ENCODE measurements at places on chromosomes 5 and 9. TPM values are rescaled to one million over a fixed set of nuclear protein-coding genes. Genes with fewer than 3 reads are reported as not detected.

GRCh38 chr9:135887021-135887507 lies 20.3 kb downstream of the CAMSAP1 start:
- DNase-seq, result no peak

DNA sequence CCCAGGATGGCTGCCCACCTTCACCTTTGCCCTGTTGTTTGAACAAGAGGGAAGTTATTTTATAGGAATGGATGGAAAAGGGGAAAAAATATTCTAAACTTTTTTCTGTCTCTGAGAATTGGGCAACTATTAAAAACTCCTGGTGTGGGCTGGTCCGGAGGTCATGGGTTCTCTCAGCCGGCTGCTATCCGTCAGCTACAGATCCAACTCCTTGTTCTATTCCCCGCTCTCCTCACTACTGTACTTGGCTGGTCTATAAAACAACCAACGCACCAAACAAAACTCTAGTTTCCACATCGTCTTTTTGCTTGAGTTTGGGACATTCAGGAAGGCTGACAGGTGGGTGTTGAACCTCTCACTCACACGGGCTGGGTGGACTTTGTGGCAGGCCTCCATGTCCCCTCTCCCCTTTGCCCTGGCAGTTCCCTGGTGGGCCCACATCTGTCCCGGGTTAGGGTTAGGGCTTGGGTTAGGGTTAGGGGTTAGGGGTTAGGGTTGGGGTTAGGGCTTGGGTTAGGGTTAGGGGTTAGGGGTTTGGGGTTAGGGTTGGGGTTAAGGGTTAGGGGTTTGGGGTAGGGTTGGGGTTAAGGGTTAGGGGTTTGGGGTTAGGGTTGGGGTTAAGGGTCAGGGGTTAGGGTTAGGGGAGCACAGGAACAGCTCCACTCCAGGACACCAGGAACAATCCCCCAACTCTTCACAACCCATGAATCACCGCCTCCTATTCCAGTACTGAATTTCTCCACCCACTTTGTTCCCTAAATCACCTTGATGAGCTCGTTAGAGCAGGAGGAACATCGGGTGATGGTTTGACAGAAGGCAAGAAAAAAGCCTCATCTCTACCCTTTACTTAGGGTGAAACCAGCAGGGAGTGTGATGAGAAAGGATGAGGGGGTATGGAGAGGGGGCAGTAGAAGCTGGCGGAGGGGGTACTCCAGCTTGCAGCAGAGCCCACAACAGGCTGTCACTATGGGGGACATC lies 302.1 kb upstream of the IRX4 start:
- DNase-seq, result no peak

- no peak for DNase-seq
Observed at GRCh38 chr5:84885485-84886258, 501.0 kb upstream of the EDIL3 start.

- DNase-seq, result no peak
Observed at GRCh38 chr9:136017289-136018190, 56.4 kb upstream of the UBAC1 start.

DNA sequence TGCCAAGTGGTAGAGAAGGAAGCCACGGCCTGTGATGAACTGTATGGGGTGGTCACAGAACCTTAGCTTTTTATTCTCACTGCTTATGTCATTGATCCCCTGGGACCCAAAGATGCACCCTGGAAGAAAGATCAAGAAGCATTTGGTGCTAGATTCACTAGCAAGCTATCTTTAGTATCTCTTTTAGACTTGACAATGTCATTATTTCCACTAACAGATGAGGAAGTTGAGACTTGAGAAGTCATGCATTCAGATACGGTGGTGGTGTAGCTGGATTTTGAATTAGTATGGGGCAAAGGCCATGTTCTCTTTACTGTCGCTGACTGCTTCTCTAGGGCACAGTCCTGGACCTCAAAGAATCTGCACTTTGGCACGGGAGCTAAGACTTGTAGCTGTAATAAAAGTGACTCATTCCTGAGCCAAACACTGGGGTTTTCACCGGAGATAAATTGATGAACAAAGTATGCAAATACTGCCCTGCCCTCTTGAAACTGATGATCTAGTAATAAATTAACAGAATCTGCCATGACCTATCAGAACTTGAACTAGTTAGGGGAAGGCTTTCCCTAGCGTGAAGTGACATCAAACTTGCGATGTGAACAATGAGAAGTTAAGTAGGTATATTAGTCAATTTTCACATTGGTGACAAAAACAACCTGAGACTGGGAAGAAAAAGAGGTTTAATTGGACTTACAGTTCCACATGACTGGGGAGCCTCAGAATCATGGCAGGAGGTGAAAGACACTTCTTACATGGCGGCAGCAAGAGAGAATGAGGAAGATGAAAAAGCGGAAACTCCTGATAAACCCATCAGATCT lies 5.4 kb downstream of the GDA start:
- no peak for DNase-seq

DNA sequence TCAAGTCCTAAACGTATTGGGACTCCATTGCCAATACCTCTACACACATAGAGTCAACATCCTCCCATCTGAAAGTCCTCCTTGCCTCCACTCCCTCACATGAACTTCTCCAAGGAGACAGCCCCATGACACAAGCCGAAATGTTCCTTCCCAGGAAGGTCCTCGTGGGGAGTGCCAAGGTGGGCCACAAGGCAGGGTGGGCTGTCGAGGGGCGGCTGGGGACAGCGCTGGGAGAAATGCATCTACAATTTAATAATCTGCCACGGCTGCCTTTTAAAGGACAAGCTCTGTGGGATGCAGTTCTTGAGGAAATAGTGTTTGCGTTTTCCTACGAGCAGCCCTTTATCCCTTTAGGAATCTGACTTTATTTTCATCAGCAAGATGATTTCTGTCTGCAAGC lies 138.7 kb downstream of the GABBR2 start:
- no peak for DNase-seq

DNA sequence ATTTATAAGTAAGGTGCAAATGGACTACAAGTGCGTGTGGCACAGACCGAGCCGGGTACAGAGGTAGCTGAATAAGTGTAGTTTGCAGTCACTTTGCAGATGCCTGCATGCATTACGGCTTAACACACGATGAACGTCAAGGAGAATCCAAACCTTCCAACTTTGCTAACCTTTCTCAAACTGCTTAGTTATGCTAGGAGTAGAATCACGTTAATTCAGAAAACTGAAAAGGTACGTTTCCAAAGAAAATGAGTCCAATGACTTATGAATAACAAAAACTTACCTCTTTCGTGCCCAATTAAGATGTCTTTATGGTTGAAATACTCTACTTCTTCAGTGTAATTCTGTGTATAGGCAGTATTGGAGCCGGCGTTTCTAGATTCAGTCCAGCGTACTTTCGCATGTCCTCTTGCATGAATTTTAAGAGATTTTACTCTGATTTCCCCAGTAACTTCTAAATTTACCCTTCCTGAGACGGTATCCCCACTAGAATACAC lies 539 bp downstream of the ARRDC3 start:
- peak; percentile 49 for DNase-seq

DNA sequence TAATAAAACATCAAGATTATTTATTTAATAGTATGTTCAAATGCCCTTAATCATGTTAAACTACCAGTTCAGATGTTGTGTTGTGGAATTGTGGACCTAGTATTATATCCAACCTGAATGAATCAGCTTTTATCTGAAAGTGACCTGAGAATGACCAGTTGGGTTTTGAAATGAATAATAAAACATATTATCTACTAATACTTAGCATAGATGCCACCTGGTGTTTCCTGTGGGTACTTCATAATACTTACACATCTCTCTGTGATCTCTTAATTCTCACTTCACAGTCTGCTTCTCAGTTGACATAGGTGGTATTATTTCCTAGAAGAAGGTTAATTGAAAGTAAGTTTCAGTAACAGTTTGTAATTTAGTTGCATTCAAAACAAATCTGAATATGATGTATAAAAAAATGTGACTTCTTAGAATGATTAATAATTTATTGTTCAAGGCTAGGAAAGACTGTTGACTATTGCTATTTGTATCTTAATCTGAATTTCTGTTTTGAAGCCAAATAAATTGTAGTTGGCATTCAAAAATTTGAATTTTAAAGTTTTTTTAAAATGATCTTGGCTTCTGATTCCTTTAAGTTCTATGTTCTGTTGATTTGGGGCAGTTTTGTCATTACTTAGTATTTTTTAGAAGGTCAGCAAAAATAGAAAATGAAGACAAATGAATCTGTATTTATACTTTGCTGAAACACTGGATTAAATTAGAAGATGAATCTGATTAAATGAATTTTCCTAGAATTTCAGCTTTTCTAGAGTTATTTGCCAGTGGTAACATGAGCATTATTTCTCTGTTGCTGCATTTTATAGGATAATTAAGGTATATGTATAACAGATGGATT lies 48.2 kb downstream of the KIF2A start:
- no peak for DNase-seq

GRCh38 chr5:126811515-126812198 lies 34.7 kb downstream of the LMNB1 start:
- DNase-seq, result peak; percentile 56

DNA sequence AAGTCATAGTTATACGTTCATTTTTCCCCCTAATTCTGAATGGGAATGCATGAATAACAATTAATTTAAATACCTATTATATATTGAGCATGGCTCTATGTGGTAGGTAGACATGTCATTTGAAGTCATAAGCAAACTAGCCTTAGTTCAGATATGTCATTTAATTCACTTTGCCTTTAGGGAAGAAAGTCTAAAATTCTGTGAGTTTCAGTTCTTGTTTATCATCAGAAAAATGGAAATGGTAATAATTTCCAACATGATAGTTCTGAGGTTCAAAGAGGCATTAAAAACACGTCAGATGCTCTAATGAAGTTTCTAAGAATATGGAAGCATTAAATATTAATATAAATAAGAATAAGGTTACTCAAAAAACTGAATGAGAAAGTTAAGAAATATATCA lies 13.1 kb upstream of the ANXA1 start:
- DNase-seq, result no peak

DNA sequence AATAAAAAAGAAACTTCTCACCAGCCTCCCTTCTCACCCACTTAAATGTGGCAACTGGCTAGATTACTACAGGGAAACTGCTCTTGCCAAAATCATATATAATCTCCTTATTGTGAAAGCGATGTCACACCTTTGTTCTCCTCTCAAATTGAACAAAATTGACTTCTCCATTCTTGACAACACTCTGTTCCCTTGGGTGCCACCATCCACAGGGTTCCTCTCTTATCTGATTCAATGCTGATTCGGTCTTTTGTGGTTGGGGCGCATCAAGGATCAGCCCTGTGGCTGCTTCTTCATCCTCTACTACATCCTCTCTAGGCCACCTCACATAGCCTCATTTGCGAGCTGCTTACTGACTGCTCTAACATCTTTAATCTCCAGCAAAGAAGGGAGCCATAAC lies 86.1 kb downstream of the EDIL3 start:
- no peak for DNase-seq

DNA sequence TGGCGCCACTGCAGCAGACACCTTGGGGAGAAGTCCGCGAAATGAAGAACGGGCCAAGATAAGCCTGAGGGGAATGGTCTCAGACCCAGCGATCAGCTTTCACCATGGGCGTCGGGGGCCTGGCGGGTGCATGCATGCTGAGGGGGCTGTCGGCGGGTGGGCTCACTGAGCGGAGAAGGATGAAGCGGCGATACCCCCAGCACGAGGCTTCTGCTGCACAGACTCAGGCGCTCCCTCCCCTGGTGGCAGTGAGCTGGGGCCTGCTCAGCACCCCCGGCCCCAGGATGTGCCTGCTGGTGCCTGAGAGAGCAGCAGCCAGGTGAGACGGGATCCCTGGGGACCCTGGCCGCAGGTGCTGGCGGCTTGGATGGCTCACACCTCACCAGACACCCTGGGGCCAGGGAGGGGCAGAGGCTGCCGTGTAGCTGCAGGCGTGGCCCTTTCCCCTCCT lies 31.2 kb downstream of the CEP72 start:
- no peak for DNase-seq

GRCh38 chr5:158811921-158812320 lies 287.8 kb downstream of the EBF1 start:
- no peak for DNase-seq

DNA sequence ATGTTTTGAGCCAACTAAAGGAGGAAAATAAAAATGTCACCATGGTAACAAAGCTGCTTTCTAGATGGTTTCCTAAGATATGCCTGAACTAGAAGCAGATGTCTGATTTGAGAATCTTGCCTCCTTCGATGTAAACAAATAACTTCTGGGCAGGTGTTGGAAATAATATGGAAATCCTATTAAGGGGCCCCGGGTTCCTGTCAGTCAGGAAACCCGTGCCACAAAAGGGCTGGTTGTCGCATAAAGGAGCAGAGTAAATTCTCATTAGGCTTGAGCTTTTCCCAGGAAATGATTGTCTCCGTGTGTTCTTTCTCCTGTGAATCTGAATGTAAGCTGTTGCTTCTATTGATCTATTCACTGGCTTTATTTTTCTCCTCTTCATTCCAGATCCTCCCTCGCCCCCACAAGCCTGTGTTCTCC lies 90.8 kb downstream of the TLE4 start:
- no peak for DNase-seq

DNA sequence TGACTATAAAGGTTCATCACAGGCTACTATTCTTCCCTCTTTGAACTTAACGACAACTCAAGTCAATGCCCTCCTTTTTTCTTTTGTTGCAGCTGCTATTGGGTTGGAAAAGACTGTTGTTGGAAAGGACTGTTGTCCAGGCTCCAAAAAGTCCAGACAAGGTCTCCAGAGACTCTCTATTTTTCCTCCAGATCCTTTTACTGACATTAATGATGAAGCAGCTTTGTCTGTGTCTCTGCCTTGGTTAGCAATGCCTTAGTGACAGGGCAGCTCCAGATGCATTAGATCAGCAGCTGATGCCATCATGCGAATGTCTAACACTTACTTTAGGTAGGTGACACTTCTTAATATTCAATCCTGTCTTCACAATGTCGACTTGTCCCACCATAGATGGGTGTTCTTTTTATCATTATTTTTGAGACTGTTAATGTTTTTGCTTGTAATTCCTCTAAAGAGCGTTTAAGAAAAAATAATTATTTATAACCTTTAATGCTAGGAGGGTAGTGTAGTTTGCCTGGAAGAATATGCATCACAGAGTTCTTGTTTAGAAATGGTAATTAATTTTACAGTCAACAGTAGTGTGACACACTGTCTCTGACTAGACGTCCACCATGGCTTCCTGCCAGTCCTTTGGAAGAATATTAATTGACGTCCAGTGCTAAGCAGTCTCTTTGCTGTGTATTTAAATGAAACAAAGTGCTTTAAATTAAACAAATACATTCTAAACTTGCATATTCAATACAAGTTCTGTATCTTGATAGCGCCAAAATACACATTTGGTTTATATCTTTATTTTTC lies 492.2 kb downstream of the NR2F1-AS1 start:
- no peak for DNase-seq

GRCh38 chr5:51890435-51891116 lies 507.3 kb downstream of the ISL1 start:
- no peak for DNase-seq

- peak; percentile 89 for DNase-seq
Observed at GRCh38 chr9:114505187-114506081, at the start of gene WHRN. TSS of gene WHRN (minus strand) at chr9:114505473. CDS start at chr9:114504801, 672 bp downstream.

DNA sequence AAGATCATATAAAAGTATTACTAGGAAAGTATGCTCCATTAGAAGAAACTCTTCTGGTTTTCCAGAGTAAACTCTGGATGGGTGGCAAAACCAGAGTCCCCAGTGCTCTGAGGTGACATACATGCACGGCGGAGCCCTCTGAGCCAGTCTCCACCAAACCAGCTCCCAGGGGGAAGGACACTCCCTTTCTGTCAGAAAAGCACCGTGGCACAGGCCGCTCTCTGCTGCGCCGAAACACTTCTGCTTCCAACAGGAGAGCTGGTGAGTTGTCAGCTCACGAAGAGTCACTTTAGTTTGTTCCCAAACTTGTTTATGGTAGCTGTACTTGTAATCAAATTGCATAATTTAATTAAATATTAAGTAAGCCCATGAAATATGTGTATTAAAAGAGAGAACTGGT lies 184.6 kb downstream of the CDK5RAP2 start:
- no peak for DNase-seq

The CCL19 gene
- total RNA-seq, result not detected

The SPATA31D4 gene
- total RNA-seq, result not detected

The RUSC2 gene
- total RNA-seq, result 1.2 TPM

Data from activated CD4-positive, alpha-beta memory T cell treated with anti-CD3 and anti-CD28 coated beads, Interleukin-2, amount 10 ng/mL, durations not matched to agents 7 days and 5 days (primary cell).